Sigmoid colon (tissue), 7 donors: ENCODE measurements at places on chromosomes 13 and 19. TPM values are rescaled to one million over a fixed set of nuclear protein-coding genes. Genes with fewer than 3 reads are reported as not detected.

DNA sequence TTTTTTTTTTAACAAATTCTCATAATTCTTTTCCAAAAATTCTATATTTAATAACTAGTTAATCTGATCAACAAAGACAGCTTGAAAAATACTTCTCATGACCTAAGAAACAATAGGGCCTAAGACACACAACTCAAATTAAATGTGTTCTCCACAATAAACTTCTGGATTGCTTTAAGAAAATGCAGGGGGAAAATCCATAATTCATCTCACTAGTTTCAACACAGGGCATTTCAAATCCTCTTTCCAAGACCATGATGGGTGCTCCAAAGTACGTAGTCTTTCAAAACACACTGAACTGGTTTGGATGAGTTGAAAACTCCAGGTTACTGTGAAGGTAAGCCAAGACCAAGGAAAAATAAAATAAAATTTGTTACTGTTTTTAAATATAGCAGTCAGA lies 62.6 kb downstream of the DCLK1 start:
- DNase-seq = no peak

- no peak for DNase-seq
Measured at GRCh38 chr19:13298565-13299481, 148.6 kb downstream of the IER2 start.

- no peak for DNase-seq
Measured at GRCh38 chr19:44539236-44539826, 9.9 kb upstream of the CEACAM20 start.

DNA sequence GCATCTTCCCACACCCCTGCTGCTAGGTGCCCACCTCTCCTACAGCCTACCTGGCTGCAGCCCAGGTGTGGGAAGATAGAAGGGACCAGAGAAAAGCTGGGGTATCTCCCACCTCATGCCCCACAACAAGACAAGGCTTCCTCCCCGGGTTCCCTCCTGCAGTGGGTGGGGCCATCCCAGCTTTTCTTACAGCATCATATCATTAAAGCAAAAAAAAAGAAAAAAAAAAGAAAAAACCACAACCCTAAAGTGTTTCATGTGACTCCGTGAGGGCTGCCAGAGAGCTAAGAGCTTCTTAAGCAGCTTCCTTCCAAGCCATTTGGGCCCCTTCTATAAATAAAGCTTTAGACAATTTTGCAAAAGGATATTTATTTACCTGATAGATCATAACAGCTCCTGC lies 455.4 kb upstream of the TSHZ3 start:
- no peak for DNase-seq

Gene EPN1
- 43.7 TPM for total RNA-seq

Gene PABPC3
- total RNA-seq = not detected
